ENCODE measurements at places on chromosomes 3 and 15.

DNA sequence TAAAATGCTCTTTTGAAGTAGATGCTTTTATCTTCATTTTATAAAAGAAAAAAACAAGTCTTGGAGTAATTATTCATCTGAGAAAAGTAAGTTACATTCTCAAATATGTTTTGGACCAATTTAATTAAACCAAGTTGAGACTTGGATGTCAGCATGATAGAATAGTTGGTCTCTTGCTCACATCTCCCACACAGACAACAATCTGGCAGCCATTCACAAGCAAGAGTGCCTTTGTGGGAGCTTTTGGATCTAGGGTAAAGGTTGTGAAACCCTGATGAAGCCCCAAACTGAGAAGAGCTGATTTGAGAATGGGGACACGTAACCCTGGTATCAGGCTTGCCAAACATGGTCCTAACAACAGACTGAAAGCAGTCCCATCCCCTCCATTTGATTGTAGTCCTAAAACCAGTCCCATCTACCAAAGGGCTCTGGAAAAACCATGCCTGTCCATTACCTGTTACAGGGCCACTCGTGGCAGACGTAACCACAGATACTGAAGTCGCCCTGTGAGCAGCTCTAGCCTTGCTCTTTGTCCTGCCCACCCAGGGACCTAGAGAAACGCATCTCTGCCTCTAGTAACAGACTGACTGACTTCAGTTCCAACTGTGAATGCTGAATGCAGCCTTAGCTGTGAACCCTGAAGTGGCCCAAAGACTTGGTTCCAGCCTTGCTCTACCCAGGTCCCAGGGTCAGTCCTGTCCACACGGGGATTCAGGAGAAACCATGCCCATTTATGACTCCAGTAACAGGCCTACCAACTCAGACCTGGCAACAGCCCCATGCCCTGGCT, 145.5 kb upstream of the SYNPR start:
- no peak for DNase-seq

DNA sequence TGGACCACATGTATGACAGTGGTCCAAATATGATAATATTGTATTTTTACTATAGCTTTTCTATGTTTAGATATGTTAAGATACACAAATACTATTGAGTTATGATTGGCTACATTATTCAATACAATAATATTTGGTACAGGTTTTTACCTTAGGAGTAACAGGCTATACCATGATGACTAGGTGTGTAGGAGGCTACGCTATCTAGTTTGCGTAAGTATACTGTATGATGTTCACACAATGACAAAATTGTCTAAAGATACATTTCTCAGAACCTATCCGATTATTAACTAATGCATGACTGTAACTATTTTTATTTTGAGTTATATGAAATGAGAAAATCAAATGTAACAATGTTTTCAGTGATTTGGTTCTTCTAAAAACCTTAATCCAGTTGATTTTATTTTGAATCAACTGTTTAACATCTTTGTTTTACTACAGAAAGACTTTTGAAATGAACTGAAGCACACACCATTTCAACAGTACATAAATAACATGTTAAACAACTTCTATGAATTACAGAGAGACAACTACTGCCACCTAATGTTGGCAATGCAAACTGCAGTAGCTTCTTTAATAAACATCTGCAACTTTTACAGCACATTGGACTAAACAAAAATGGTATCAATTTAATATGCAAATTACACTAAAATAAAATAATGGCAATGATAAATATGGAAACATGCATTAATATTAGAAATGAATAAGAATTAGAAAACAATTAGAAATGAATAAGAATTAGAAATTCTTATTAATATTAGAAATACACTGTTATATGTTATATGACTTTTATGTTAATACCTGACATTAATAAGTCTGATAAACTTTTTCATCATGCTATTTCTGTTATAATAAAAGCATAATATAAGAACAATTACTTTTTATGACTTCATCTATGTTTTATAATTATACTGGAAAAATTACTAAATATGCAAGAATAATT, 255.7 kb downstream of the MBNL1 start:
- peak; percentile 66 for DNase-seq

DNA sequence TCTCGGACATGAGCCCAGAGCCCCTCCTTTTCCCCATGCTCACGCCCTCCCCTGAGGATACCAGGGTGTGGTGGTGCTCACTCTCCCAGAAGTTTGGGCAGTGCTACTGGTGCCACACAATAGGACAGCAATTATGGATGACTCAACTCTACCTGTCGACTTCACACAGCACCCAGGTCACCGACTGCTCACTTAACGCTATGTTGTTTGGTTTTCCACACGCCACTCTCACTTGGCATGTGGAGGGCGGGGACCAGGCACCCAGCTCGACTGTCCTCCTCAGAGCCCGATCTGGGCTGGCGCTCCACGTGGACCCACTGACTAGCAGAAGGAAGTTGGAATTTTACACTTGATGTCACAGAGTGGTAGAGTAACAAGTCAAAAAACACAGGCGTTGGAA, 30.9 kb downstream of the STIMATE start:
- no peak for DNase-seq

- DNase-seq, result no peak
Observed at GRCh38 chr3:45692866-45693265, 3.7 kb downstream of the SACM1L start.

DNA sequence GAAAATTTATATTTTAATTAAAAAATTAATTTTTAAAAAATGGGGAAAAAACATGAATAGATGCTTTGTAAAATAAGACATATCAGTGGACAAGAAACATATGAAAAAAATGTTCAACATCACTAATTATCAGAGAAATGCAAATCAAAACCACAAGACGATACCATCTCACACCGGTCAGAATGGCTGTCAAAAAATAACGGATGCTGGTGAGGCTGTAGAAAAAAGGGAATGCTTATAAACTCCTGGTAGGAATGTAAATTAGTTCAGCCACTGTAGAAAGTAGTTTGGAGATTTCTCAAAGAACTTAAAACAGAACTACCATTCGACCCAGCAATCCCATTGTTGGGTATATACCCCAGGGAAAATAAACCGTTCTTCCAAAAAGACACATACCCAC, 93.8 kb downstream of the XRN1 start:
- no peak for DNase-seq

Data from astrocyte of the spinal cord (primary cell).